Stimulated activated CD4-positive, alpha-beta T cell treated with anti-CD3 and anti-CD28 coated beads, Interleukin-12 subunit alpha, Interleukin-12 subunit beta, amount 100 ng/mL, for 24 hours (primary cell): ENCODE measurements at places on chromosomes 5 and 9.

- DNase-seq = no peak
Observed at GRCh38 chr5:170289121-170289520, 8.5 kb downstream of the LCP2 start.

GRCh38 chr9:38362852-38363588, 29.5 kb upstream of the ALDH1B1 start:
- DNase-seq = peak; percentile 3

GRCh38 chr5:1783216-1783554, 16.5 kb downstream of the MRPL36 start:
- DNase-seq = no peak

GRCh38 chr5:42689391-42689790, 67.2 kb upstream of the CCDC152 start:
- no peak for DNase-seq

GRCh38 chr9:124280176-124280691, 22.5 kb downstream of the NEK6 start:
- no peak for DNase-seq
